GF-D8 (cell line): ENCODE measurements at places on chromosomes 6 and 20.

DNA sequence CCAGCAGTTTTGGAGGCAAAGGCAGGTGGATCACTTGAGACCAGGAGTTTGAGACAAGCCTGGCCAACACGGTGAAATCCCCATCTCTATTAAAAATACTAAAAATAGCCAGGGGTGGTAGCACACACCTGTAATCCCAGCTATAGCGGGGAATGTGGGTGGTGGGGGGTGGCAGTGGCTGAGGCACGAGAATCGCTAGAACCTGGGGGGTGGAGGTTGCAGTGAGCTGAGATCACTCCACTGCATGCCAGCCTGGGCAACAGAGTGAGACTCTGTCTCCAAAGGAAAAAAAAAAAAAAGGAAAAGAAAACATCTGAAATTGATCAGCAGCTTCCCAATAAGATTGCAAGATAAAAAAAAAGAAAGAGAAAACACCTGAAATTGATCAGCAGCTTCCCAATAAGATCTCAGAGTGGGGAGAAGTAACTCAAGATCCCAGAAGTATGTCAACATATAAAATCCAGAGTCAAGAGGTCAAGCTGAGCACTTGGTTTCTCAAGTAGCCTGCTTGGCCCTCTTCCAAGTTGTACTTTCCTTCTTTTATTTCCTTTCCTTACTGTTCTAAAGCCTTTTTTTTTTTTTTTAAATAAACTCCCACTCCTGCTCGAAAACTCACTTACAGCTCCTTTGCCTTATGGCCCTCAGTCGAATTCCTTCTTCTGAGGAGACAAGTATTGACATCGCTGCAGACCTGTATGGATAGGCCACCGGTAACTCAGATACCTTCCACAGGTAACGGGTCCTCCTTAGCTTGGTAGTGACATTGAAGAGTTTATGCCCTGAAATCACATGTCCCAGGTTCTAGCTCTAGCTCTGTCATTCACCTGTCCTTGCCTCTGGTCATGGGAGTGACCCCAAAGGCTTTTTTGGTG lies 368.5 kb upstream of the SYNCRIP start:
- DNase-seq = no peak

DNA sequence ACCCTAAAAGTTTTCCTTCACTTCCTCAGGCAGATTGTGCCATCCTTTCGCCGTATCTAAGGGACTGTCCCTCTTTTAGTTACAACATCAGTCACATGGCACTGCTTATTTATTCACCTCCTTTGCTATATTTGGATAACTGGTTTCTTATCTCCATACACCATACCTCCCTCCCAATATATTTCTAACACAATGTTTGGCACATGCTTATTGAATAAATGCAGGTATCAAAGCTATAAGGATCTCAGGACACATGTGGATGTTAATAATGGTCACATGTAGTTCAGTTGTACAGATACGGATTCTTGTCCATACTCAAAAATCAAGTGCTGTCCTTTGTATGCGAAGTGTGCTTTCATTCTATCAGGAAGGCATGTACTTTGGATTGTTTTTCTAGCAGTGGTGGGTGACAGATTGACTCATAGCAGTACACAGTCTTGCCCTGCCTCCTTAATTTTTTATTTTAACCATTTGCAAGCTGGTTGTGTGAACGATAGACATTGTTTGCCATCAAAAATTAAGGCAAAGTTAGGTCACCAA lies 407.1 kb upstream of the RUNX2 start:
- no peak for DNase-seq

- no peak for DNase-seq
These were observed 622.9 kb downstream of the UTRN start for GRCh38 chr6:144908004-144908403.

DNA sequence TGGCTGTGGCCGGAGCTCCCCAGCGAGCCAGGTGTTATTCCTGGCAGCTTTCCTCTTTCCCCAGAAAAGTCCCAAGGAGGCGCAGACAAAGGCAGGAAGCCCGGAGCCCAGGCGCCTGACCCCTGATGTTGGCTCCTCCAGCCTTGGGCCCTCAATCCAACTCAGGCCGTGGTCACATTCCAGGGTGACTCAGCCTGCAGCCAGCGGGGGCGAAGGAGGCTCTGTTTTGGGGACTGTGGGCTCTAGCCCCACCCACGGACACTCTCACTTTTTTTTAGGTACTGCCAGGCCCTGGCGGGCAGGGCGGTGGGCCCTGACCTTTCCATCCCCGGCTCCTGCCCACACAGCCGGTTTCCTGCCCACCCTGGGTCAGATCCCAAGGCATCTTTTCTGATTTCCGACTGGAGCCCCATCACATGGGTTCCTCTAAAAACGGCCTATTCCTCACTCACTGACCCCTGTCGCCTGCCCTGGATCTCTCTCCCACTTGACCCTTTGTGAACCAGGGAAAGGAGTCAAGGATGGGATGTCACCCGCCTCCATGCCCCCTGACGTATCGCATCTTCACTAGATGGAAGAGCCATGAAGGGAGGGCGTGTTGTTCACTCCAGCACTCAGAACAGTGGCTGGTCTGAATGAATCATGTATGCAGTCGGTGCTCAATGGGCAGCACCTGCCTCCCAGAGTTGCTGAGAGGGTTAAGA lies 5.5 kb downstream of the PTGIS start:
- no peak for DNase-seq

GRCh38 chr20:19864130-19864529 lies 106.1 kb downstream of the RIN2 start:
- DNase-seq = no peak

DNA sequence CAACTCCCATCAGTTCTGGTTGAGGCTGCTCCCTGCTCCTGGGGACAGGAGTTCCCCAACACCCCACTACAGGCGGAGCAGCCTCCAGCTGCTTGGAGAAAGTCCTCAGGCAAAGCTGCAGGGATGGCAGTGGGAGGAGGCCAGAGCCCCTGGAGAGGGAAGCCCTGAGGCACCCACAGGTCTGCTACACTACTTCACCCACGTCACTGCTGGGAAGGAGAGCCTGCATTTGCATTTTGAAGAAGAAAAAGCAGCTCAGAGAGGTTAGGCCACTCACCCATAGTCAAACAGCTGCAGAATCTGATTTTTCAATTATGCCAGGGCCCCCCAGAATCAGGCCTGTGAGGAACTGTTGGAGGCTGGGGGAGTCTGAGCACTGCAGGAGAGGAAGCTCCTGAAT lies 17.2 kb downstream of the BFSP1 start:
- no peak for DNase-seq

DNA sequence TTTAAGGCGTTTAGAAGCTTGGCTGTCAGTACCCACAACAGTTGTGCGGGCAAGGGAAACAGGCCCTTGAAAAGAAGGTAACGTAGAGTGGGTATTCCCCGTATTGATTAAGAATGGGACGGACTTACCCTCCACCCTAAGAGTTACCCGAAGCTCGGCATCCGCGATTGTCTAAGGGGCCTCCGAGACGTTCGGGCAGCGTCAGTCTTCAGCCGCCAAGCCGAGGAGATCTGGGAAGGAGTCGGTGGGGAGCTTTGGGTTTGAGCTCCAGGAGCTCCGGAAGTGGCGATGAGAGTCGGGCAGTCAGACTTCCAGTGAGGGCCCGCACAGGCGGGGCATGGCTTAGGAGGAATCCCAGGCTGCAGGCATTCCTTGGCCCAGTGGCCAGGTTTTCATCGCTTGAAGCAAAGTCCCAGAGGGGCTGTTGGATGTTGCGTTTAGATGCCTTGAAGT lies 748.2 kb upstream of the ADGRB3 start:
- no peak for DNase-seq

DNA sequence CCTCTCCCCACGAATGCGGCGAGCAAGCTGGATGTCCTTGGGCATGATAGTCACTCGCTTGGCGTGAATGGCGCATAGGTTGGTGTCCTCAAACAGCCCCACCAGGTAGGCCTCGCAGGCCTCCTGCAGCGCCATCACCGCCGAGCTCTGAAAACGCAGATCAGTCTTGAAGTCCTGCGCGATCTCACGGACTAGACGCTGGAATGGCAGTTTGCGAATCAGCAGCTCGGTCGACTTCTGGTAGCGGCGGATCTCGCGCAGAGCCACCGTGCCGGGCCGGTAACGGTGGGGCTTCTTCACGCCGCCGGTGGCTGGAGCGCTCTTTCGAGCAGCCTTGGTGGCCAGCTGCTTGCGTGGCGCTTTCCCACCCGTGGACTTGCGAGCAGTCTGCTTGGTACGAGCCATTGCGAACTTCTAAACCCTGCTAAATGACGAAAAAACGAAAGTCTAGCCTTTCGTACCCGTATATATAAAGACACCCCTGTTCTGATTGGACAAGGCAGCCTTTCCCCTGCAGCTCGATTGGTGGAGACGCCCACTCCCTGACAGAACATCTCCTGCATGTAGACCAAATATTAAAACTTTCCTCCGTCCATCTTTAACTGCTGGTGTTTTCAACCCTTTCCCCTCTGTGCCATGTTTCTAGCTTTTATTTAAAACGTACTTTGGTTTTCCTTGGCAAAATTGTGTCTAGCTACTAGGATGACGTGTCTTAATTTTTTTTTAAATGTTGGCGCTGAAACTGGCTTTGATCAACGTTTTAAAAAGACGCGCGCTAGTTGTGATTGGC lies 109.8 kb downstream of the HFE start:
- DNase-seq = peak; percentile 83

- DNase-seq = no peak
These were observed 120.5 kb upstream of the BTBD3 start for GRCh38 chr20:11797156-11797555.

- DNase-seq = no peak
These were observed 13.4 kb upstream of the HSF2 start for GRCh38 chr6:122385857-122386612.

GRCh38 chr6:17289630-17290061 lies 8.5 kb downstream of the RBM24 start:
- no peak for DNase-seq

GRCh38 chr6:81766482-81767069 lies 14.1 kb upstream of the TENT5A start:
- peak; percentile 98 for DNase-seq

DNA sequence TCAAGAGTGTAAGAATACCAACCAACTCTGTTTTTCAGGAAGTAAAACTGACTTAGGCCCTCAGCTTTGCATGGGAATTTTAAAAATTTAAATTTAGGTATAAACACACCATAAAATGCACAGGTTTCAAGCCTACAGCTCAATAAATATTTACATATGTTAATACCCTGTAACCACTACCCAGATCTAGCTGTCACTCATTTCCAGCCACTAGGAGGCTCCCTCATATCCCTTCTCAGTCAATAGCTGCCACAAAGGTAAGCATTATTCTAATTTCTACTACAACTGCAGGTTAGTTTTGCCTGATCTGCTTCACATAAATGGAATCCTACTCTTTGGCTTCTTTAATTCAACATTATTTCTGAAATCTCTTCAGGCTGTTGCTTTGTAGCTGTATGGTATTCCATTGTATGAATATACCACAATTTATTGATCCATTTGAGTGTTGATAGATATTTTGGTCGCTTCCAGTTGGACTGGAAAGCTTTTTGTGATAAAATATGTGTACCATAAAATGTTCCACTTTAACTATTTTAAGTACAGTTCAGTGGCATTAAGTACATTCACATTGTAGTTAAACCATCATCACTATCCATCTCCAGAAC lies 32.5 kb upstream of the MEI4 start:
- DNase-seq = no peak

DNA sequence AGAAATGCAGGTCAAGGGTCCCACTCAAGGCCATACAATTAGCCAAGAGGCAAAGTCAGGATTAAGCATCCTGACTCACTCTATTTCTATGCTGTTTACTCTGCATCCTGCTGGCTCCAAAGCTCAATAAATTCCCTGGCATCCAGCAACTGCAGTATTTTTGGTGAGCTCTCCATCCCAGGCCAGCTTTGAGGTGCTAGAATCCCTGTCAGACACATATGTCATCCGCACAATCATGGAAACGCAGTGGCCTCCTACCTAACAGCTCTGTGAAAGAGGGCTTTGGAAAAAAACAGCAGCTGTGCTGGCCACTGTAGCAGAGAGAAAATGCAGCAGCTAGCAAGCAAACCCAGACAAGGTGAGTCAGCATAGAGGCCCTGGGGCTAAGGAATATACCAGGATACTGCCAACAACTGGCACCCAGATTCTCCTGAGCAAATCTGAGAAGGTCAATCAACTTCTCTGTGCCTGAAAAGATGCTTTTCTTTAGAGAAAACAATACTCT lies 58.4 kb downstream of the ANKEF1 start:
- no peak for DNase-seq

- no peak for DNase-seq
These were observed 125.0 kb upstream of the RPS6KA2 start for GRCh38 chr6:166752097-166752496.

GRCh38 chr6:35258858-35259193 lies 709 bp upstream of the ZNF76 start:
- peak; percentile 29 for DNase-seq

GRCh38 chr6:89597372-89597771 lies 41.2 kb downstream of the LYRM2 start:
- no peak for DNase-seq

GRCh38 chr6:124056407-124057334 lies 253.0 kb downstream of the NKAIN2 start:
- DNase-seq = no peak

DNA sequence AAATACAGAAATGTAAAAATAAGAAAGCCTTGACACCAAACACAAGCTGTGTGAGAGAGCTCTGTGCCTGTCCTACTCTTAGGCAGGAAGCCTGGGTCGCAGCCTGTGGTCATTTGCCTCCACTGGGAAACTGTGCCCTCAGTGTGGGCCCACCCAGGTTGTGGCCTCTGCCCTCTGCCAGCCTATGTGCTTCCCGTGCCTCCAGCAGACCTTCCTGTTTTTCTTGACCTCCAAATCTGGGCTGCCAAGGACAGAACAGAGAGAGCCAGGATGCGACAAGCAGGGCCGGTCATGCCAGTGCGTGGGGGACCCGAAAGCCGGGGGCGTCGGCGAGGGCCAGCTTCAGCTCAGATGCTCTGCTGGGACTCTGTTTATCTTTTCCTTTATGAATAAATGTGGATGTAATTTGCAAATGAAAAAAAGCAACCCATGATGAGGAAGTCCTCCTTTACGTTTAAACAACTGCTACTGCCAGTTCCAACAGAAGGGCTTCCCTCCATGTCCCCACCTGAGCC lies 189.2 kb upstream of the EXOC2 start:
- DNase-seq = no peak

DNA sequence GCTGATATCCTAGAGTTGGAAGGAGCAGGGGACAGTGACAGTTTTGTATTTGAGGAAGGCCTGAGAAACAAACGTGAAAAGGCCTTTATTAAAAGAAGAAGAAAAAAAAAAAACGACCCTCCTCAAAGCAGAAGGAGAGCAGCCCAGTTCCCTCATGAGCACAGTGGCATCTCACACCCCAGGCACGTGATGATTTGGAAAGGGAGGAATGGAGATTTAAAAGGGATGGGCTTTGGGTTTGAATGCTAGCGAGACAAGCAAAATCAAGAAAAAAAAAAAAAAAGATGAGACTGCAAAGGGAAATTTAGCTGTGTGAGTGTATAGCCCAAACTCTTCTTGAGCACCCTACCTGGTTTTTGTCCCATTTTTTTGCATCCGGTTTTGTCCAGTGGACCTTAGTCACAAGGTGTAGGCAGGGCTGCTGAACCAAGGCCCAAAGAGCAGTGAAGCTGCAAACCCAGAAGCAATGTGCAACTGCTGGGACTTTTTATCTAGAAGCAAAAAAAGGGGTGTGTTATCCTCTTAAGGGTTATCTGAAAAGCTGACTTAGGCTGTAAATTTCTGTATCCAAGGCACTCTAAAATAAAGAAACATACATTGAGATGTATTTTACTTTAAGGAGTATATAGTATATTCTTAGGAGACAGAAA lies 54.5 kb upstream of the RREB1 start:
- DNase-seq = no peak
